Memory B cell (primary cell): ENCODE measurements at places on chromosomes 13 and 19.

DNA sequence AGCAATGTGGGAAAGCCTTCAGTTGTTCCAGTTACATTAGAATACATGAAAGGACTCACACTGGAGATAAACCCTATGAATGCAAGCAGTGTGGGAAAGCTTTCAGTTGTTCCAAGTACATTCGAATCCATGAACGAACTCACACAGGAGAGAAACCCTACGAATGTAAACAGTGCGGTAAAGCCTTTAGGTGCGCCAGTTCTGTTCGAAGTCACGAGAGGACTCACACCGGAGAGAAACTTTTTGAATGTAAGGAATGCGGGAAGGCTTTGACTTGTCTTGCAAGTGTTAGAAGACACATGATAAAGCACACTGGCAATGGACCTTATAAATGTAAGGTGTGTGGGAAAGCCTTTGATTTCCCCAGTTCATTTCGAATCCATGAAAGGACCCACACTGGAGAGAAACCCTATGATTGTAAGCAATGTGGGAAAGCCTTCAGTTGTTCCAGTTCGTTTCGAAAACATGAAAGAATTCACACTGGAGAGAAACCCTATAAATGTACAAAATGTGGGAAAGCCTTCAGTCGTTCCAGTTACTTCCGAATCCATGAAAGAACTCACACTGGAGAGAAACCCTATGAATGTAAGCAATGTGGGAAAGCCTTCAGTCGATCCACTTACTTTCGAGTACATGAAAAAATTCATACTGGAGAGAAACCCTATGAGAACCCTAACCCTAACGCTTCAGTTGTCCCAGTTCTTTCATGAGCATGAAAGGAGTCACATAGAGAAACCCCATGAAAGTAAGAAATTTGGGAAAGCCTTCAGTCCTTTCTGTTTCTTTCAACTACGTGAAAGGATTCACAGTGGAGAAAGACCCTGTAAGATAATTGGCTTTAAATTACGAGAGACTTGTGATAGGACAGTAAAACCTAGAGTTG lies 20.1 kb downstream of the ZNF627 start:
- no peak for DNase-seq

DNA sequence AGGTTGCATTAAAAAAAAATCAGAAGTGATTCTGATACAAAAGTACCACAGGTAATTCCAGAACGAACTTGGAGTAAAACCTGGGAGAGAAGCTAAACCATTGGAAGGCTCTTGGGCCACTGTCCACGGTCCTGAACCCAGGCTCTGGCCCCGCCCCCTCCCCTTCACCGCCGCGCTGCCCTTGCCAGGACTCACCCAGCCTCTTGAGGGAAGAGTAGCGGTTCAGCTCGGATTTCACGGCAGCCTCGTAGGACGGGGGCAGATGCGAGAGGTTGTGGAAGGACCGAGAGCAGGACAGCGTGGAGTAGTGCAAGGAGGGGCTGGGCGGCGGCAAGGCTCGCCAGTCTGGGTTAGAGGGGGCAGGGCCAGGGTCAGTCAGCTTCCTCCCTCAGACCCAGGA lies 5.7 kb downstream of the SHISA7 start:
- DNase-seq = no peak

- DNase-seq = no peak
Measured at GRCh38 chr19:8245869-8246835, 37.0 kb downstream of the CERS4 start.

DNA sequence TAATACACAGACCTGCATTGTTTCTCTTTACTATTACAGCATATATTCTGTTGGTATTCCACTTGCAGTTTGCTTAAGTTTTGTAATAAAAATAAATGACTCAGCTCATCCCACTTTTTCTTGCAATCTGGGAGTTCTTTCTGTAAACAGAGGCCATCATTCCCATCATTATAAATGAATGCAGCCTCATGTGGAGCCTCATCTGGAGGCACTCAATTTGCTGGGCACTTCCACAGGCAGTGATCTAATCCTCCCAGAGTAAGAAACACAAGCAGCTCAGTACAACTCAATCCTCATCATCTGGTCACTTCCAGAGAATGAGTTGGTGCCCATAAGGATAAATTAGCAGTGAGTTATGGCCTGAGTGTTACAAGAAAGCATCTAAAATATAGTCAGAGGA lies 2801.9 kb downstream of the PCDH9 start:
- no peak for DNase-seq

- DNase-seq = no peak
Measured at GRCh38 chr13:114126789-114127472, 5.5 kb downstream of the RASA3 start.
